ENCODE measurements at places on chromosomes 1 and 21.

- no peak for DNase-seq
These were observed 55.6 kb downstream of the SUCO start for GRCh38 chr1:172588296-172589291.

DNA sequence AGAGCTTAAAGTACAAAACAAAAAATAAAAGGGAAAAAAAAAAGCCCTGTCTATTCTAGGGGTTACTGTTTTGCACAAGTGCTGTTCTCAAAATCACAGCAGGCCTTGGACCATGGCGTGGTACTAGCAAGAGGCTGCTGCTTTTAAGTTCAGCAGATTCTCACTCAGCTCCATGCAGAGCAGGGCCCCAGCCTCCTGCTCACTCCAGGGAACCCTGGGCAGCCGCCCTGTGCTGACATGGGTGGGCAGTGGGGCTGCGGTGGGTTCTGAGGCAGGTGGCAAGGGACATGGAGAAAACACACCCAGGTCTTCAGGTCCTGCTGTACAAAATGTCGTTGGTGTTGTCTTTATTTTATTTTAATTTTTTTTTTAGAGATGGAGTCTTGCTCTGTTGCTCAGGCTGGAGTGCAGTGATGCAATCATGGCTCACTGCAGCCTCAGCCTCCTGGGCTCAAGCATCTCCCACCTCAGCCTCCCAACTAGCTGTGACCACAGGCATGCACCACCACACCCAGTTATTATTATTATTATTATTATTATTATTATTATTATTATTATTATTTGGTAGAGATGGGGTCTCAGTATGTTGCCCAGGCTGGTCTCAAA, 170.9 kb downstream of the DYRK1A start:
- no peak for DNase-seq

- DNase-seq = no peak
These were observed 246.1 kb upstream of the DUSP10 start for GRCh38 chr1:221987860-221988520.

DNA sequence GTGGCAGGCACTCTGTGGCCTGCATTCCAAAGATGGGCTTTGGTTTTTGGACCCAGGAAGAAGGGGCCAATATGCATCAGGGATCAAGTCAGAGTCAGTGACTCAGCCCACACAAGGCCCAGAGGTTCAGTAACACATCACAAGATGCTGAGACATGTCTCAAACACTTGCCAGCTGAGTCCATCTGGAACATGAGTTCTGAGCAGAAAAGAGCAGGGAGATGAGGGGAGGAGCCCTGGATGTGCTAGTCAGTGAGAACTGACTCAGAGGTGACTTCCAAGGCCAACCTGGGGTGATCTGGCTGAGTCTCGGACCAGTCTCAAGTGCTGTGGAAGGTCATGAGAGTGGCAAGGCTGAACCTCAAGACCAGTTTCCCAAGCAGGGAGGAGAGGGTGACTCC, 150.1 kb downstream of the CDC7 start:
- peak; percentile 59 for DNase-seq

GRCh38 chr1:47659146-47659545, 221.3 kb downstream of the FOXD2 start:
- no peak for DNase-seq

- no peak for DNase-seq
These were observed 1.3 kb downstream of the SLAMF1 start for GRCh38 chr1:160645386-160646130.

DNA sequence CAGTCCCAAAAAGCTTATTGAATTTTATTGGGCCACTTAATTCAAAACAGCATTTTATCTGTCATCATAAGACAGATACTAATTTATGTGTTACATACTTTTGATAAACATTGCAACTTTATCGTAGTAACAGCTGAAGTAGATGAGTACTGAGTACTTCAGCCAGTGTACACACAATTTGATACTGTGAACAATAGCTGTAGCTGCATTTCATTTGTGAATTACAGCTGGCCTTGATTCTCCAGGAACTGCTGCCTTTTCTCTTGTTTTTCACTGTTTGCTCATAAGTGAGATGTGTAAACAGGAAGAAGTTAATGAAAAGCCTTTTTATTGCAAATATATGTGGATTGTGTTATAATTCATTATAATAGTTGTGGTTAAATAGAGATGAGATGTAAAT, 10.2 kb downstream of the UAP1 start:
- DNase-seq = no peak

GRCh38 chr1:150092180-150092791, 24.7 kb downstream of the VPS45 start:
- DNase-seq = no peak
